ENCODE measurements at places on chromosomes 2 and 18.

DNA sequence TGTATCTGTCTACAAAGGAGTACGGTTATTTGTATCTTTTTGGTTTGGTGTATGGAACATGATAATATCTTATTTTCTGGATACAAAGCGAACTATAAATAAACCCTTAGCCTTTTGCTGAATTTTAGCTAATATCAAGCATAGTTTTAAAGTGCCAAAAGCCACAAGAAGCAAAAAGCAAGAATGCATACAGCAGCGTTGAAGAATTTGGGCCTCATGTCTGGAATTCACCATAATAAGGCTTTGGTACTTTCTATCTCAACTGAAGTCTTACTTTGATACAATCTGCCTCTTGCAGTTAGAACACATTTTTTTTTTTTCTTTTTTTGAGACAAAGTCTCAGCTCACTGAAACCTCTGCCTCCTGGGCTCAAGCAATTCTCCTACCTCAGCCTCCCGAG lies 151.5 kb downstream of the ERBB4 start:
- no peak for DNase-seq
- H3K27me3 ChIP-seq, result no peaks in the 10 kb centered on the region
- H3K4me3 ChIP-seq, result no peak overlapping the region
- no peaks in the 10 kb centered on the region for H3K4me1 ChIP-seq
- H3K27ac ChIP-seq, result no peak overlapping the region
- no peaks in the 10 kb centered on the region for H3K36me3 ChIP-seq

DNA sequence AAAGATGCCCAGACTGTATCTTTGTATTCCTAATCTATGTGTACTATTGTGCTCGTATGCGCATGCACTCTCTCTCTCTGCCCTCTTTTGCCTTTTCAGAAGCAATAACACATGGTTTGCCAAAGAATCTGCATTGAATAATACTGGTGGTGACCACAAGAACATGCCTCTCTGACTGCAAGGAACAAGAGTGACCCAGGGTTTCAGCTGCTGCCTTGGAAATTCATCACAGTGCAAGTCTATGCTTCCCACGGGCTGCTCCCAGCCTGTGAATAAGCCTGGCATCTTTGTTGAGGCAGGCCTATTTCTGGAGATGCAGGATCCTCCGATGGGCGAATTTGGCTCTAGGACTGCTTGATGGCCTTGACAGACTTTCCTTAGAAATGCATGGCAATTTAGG lies 689.4 kb upstream of the FANCL start:
- H3K27me3 ChIP-seq, result no peaks in the 10 kb centered on the region
- no peaks in the 10 kb centered on the region for H3K4me1 ChIP-seq
- H3K36me3 ChIP-seq, result no peaks in the 10 kb centered on the region
- H3K27ac ChIP-seq, result no peak overlapping the region

DNA sequence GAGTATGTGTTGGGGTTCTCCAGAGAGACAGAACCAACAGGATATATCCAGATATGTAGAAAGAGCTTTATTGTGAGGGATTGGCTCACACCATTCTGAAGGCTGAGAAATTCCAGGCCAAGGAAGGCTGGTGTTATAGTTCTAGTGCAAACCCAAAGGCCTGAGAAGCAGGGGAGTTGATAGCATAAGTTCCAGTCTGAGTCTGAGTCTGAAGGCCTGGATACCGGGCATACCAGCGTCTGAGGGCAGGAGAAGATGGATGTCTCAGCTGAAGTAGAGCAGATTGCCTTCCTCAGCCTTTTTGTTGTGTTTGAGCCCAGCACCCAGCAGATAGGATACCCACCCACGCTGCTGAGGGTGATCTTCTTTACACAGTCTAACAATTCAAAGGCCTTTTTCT lies 211.7 kb upstream of the RASGRP3 start:
- no peaks in the 10 kb centered on the region for H3K27me3 ChIP-seq
- H3K4me1 ChIP-seq, result no peaks in the 10 kb centered on the region
- H3K4me3 ChIP-seq, result no peak overlapping the region
- no peak for DNase-seq
- H3K27ac ChIP-seq, result no peak overlapping the region

- H3K27me3 ChIP-seq, result no peaks in the 10 kb centered on the region
- no peak overlapping the region for H3K27ac ChIP-seq
- no peak overlapping the region for H3K4me3 ChIP-seq
- no peaks in the 10 kb centered on the region for H3K4me1 ChIP-seq
These were observed 32.4 kb downstream of the MRPS9 start for GRCh38 chr2:105070010-105070865.

GRCh38 chr2:126874961-126875360 lies 23.7 kb upstream of the TEX51 start:
- H3K4me3 ChIP-seq, result no peak overlapping the region
- H3K27ac ChIP-seq, result no peak overlapping the region
- no peak for DNase-seq
- H3K27me3 ChIP-seq, result no peaks in the 10 kb centered on the region
- no peaks in the 10 kb centered on the region for H3K36me3 ChIP-seq

DNA sequence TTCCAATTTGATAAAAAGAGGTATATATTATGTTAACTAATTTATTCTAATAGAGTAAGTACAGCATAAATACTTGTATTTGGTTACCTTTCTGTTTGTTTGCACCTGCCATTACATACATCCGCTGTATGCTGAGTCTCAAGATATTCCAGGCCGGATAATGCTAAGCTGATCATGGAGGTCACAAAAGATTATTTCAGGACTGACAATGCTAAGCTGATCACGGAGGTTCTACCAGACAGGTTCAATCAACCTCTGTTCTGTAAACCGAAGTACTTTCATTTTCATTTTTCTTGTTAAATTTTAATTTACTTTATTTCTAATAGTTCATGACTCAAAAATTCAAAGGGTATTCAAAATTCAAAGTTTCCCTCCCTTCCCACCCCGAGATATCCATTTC lies 31.1 kb downstream of the PNO1 start:
- no peak for DNase-seq
- peak overlapping the region; percentile 4 for H3K27ac ChIP-seq
- peaks cover 3% of the 10 kb centered on the region for H3K4me1 ChIP-seq
- H3K27me3 ChIP-seq, result no peaks in the 10 kb centered on the region
- H3K4me3 ChIP-seq, result peak overlapping the region; percentile 31

- no peak overlapping the region for H3K27ac ChIP-seq
- no peak for DNase-seq
- H3K4me3 ChIP-seq, result no peak overlapping the region
These were observed 1.1 kb downstream of the SERPINB2 start for GRCh38 chr18:63888470-63889190.

- H3K4me3 ChIP-seq, result no peak overlapping the region
- H3K36me3 ChIP-seq, result no peaks in the 10 kb centered on the region
These were observed 69.6 kb downstream of the APLF start for GRCh38 chr2:68537011-68537410.

- H3K27me3 ChIP-seq, result peaks cover 41% of the 10 kb centered on the region
- H3K36me3 ChIP-seq, result no peaks in the 10 kb centered on the region
- H3K27ac ChIP-seq, result no peak overlapping the region
- peaks cover 16% of the 10 kb centered on the region for H3K4me1 ChIP-seq
These were observed 5.3 kb downstream of the ZEB2 start for GRCh38 chr2:144514616-144515091.

DNA sequence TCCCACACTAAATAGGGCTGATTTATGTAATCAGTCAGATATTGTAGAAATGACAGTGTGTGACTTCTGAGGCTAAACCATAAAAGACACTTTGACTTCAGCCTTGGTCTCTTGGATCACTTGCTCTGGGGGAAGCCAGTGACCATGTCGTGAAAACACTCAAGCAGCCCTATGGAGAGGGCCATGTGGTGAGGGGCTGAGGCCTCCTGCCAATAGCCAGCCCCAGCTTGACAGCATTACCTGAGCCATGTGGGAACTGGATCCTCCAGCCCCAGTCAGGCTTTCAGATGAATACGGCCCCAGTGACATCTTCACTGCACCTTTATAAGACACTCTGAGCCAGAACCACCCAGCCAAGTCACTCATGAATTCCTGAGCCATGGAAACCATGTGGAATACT lies 20.8 kb downstream of the TNS1 start:
- H3K36me3 ChIP-seq, result no peaks in the 10 kb centered on the region
- H3K27me3 ChIP-seq, result no peaks in the 10 kb centered on the region
- no peak overlapping the region for H3K4me3 ChIP-seq
- no peaks in the 10 kb centered on the region for H3K4me1 ChIP-seq
- no peak for DNase-seq

- H3K4me3 ChIP-seq, result no peak overlapping the region
- no peaks in the 10 kb centered on the region for H3K27me3 ChIP-seq
- no peaks in the 10 kb centered on the region for H3K36me3 ChIP-seq
- DNase-seq, result no peak
- peaks cover 8% of the 10 kb centered on the region for H3K4me1 ChIP-seq
These were observed 27.2 kb upstream of the NFE2L2 start for GRCh38 chr2:177291701-177292100.

- peaks cover 4% of the 10 kb centered on the region for H3K4me1 ChIP-seq
- no peak for DNase-seq
- H3K27me3 ChIP-seq, result no peaks in the 10 kb centered on the region
- H3K36me3 ChIP-seq, result no peaks in the 10 kb centered on the region
- peak overlapping the region; percentile 2 for H3K27ac ChIP-seq
These were observed 132.8 kb downstream of the ACOXL start for GRCh38 chr2:110865188-110865587.
